ENCODE measurements at places on chromosomes 2 and 18.

DNA sequence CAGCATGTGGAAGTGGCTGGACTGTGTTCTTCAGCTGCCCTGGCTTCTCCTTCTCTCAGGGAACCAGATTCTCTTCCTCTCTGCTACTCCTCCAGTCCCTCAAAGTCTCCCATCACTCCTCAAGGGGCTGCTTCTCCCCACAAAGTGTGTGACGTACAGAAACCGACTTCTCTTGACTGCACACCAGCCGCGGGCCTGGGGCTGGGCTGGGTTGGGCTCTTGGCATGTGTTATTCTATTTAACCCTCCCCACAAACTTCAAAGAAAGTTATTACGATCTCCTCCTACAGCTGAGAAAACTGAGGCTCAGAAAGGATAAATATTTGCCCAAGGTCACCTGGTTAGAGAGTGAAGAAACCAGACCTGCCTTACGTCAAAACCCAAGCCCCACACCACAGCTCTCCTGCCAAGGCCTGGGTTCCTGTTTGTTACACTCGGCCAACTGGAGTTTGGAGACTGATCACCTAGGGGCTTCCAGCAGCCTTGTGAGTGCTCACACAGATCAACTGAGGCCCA, 269.0 kb downstream of the TFCP2L1 start:
- DNase-seq = no peak

GRCh38 chr2:135299165-135299564, 231.9 kb downstream of the ZRANB3 start:
- no peak for DNase-seq

DNA sequence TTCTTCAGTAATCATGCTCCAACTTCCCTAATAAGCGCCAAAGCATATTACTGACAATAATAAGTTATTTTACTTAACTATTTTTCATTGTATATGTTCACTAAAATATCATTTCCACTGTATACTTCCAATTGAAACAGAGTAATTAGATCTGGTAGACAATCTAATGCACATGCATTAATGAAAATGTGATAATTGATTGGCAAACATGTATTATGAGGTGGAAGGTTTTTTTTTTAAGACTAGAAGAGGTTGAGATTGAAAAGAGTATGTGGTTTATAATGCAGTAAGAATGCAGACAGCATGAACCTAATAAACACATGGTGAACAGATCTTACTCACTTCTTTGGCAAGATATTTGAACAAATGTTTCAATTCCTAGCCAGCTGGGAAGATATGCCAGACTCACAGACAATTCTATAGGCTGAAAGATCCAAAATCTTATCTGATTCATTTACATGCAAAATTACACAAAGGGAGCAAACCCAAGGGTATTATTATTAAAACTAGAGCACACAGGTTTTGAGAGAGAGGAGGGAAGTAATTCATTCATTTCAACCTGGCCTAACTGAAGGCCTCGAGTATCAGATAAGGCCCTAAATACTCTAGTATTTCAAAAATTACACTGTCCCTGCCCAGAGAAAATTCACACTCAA, 2.8 kb downstream of the NCKAP1 start:
- DNase-seq = no peak

DNA sequence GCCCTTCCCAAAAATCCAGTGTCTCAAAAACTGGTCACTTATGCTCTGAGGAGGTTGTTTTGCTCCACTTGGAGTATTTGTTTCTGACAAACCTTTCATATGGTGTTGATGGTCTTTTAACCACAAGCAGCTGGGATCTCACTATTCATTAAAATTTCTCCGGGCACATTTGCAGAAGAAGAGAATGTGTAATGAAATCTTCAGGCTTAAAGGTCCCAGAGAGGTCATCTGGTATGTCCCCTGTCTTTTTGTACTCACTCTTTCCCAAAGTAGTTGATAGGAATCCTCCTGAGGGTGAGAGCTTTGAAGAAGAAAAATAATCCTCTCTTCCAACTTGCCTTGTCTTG, 430.8 kb downstream of the SETBP1 start:
- DNase-seq = no peak

- DNase-seq = no peak
These were observed 204.8 kb downstream of the LDLRAD4 start for GRCh38 chr18:13423352-13423751.

DNA sequence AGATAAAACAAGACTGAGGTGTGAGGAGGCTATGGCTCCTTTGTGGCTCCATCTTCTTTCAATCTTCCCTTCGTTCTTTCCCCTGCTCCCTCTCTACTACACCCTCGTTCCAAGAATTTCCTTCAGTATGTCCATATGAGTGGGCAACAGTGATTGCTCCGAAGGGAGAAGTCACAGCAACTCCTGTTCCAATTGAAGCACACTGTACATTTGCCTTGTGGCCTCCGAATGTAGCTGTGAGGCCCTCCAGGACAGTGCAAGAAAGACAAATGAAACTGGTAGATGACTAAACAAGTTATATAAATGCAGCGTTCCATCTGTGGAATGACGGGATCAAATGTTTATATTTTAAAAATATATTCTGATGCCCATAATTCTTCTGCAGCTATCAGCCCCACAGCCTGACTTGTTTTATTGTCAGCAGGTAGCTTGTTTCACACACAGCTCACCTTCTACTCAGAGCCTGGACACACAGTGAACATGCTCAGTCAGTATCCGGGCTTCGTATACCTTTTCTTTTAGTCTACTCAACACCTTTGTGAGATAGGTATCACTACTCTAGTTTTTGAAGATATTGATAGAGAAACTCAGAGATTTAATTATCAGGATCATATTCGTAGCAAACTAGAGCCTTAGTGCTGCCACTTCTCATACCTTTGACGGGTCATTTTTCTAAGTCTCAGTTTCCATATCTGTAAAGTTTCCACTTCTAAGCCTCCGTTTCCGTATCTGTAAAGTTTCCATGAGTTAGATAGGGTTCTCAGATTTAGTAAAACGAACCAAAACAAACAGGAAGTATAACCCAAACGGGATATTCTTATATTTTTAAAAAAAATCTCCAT, 216.7 kb upstream of the STON1 start:
- DNase-seq = no peak

DNA sequence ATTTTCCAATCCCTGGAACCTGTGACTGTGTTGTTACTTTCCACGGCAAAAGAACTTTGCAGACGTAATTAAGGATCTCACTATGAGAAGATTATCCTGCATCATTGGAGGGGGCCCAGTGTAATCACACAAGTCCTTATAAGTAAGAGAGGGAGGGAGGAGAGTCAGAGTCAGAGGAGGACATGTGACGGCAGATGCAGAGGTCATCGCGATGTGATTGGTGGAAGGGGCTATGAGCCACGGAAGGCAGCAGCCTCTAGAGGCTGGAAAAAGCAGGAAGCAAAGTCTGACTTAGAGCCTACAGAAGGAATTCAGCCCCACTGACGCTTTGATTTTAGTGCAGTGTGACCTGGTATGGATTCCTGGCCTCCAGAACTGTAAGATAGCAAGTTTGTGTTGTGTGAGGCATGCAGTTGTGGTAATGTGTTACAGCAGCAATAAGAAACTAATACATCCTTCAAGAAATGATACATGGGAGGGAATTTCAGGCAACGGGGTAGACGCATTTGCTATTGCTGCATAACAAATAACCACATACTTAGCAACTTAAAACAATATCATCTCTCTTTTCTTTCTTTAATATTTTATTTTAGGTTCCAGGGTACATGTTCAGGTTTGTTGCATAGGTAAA, 112.7 kb upstream of the SERPINE2 start:
- no peak for DNase-seq

GRCh38 chr2:38722271-38723061, 28.7 kb downstream of the SRSF7 start:
- DNase-seq = no peak

GRCh38 chr2:162245781-162246180, 2.5 kb upstream of the FAP start:
- no peak for DNase-seq

DNA sequence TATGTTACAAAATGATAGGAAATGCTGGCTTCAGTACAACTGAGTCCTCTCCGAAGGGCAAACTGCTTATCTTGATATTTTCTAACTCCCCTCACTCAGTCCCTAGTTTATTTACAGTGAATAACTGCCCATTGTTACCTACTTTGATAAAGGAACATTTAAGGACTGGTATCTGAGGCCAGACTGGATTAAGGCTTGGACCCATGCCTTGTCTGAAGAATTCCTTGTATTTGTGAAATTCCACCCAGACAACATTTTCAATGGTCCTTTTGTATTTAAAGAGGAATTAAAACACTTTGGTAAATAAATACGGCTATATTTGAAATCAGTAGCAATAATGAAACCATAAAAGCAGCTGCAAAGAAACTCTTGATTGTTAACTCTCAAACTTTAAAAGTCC, 58.3 kb downstream of the PELI1 start:
- no peak for DNase-seq

- DNase-seq = no peak
These were observed 544.1 kb upstream of the ID2 start for GRCh38 chr2:8137801-8138200.

DNA sequence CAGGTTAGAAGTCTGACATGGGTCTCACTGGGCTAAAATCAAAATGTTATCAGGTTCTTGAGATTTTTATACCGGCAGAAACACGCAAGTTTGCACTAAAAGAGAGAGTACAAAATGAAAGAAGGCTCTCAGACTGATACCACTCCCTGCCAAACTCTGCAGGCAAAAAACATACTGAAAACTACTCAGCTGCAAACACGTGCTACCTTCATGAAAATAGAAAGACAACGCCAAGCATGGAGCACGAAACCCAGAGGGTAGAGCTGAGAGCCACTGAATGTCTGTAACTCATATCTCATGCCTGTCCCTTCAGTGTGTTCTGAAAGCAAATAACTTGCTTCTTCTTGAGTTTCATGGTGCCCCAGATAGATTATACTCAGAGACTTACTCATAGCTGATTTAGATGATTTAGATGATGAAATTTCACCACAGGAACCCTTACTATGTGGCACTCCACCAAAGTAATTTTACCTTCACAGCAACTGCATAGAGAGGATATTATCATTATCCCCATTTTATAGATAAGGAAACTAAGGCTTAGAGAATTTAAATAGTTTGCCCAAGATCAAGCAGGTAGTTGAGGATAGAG, 313.0 kb upstream of the SLC39A10 start:
- DNase-seq = no peak

GRCh38 chr18:72171596-72171995, 372.5 kb downstream of the CBLN2 start:
- DNase-seq = no peak

DNA sequence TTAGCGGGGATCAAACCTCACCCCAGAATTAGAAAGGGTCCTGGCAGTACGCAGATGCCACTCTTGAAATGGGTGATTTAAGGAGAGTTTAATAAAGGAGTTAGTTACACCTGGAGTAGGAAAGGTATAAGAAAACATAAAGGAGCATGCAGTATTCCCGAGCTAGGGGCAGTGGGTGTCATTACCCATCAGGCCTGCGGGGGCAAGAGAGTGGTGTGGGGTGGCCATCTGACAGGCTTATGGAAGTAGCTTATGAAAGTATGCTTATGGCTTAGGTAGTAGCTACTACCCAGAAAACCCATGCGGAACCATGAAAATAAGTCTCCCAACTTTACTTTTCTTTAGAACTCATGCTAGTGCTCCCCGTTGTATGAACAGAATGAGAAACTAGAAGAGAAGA, 568.9 kb upstream of the ACVR2A start:
- no peak for DNase-seq

- no peak for DNase-seq
These were observed 224.9 kb upstream of the BOD1L2 start for GRCh38 chr18:56921896-56922480.

GRCh38 chr2:189214484-189214883, 34.9 kb upstream of the COL5A2 start:
- DNase-seq = no peak

DNA sequence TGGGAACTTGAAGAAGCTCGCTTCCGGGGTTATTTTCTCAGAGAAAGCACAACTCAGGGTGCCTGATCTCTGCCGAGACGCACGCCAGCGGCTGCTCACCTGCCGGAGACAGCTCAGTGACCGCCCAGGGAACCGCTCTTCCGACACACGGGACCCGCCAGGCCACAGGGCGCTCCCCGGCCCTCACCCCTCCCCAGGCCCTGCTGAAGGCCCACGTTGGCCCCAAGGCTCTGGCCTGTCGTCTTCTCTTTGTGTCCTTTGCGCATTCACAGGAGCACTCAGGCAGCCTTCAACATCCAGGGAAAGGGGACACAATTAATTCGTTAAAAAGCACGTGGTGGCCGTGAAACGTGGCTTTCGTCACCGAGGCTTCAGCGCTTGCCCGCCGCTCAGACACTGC, 276.3 kb upstream of the SALL3 start:
- DNase-seq = no peak

GRCh38 chr18:57343833-57344232, 8.5 kb upstream of the ST8SIA3 start:
- DNase-seq = no peak

GRCh38 chr18:38981389-38981788, 1415.8 kb upstream of the CELF4 start:
- no peak for DNase-seq

All from neuronal stem cell (in vitro differentiated cells).